ENCODE measurements at places on chromosomes 2 and 18. TPM values are rescaled to one million over a fixed set of nuclear protein-coding genes. Genes with fewer than 3 reads are reported as not detected.

DNA sequence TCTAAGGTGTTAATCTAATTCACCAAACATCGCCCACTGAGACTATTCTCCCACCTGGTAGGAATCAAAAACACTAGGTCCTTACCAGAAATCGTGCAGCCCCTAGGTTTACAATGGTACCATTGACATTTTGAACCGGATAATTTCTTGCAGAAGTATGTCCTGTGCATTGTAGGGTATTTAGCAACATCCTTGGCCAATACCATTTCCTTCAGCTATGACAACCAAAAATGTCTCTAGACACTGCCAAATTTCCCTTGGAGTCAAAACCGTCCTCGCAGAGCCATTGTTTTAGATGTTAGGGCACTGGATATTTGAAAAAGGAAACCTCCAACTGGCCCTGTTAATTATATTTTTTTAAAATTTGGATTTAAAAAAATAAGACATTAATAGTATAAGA is 3.8 kb downstream of the VPS54 start:
- no peak for DNase-seq

The ATRAID gene
- total RNA-seq: 203 TPM

The GPR35 gene
- total RNA-seq: 1.7 TPM

DNA sequence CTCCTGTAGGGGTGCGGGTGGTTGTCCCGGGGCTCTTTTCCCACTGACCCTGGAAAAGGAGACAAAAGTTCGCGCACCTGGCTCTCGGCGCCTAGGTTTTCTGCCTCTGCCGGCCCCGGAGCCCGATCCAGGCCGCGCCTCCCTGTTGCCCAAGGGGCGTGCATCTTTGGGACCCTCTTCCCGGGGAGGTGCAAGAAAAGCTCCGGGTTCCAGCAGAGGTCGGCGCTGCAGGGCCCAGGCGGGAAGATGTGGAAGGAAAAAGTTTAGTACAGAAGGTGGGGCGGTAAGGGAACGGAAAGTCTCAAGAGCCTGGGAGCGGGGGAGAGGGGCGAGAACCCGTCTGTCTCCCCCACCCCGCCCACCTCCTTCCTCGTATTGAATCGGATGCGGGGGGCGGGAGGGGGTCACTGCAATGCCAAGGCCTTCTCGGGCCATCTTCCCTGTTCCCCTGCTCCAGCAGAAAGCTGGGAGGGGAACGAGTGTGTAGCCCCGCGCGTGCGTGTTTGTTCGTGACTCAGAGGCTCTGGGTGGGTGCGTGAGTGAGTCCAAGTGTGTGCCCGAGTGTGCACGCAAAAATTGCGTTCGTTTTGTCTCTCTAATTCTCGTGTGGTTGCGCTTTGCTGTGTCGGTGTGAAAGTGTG is 6.3 kb upstream of the EN1 start:
- no peak for DNase-seq

The MMADHC gene
- 176 TPM for total RNA-seq

GRCh38 chr2:133605011-133605765 is 36.9 kb upstream of the NCKAP5 start:
- DNase-seq: no peak

- no peak for DNase-seq
Observed at GRCh38 chr18:61993831-61994230, 101.0 kb upstream of the RNF152 start.

GRCh38 chr2:72274380-72274797 is 126.7 kb upstream of the CYP26B1 start:
- no peak for DNase-seq

GRCh38 chr2:196160101-196160500 is 11.3 kb downstream of the STK17B start:
- peak; percentile 91 for DNase-seq

DNA sequence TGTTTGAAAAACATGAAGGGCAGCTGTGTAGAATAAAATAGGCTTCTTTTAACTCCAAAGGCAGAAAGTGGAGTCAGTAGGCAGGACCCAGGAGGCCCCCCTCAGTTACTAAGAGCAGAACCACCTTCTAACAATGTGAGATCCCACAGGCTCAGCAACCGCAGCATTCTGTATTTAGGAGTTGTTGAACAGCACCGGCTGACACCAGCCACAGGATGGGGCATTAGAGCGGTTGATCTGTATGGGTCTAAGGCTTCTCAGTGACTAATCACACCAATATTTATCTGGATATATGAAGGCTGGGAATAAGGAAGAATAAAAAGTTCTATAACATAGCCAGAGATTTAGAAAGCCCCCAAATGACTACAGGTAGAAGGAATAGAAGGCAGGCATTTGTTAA is 51.7 kb downstream of the MYO5B start:
- DNase-seq: peak; percentile 15

GRCh38 chr2:199956062-199956380 is 639 bp downstream of the MAIP1 start:
- no peak for DNase-seq

The BOLL gene
- total RNA-seq: 0.16 TPM

GRCh38 chr2:194750926-194751325 is 906.1 kb upstream of the SLC39A10 start:
- peak; percentile 97 for DNase-seq

- peak; percentile 56 for DNase-seq
Observed at GRCh38 chr2:53880756-53881155, 21.0 kb upstream of the GPR75 start.

- DNase-seq: peak; percentile 63
Observed at GRCh38 chr2:217604527-217605194, 398.1 kb downstream of the TNS1 start.

- peak; percentile 24 for DNase-seq
Observed at GRCh38 chr2:168116448-168116847, 130.9 kb downstream of the STK39 start.
